ENCODE measurements at places on chromosomes 6 and 20. TPM values are rescaled to one million over a fixed set of nuclear protein-coding genes. Genes with fewer than 3 reads are reported as not detected.

Gene BMP5
- total RNA-seq, result not detected

Gene CLPSL2
- total RNA-seq, result not detected

Gene PSORS1C2
- total RNA-seq, result not detected

Gene MAS1
- not detected for total RNA-seq

Gene ADAT2
- 3.2 TPM for total RNA-seq

Gene ISM1
- total RNA-seq, result not detected

Gene EEF1A2
- 0.43 TPM for total RNA-seq

Gene SESN1
- 27.2 TPM for total RNA-seq

DNA sequence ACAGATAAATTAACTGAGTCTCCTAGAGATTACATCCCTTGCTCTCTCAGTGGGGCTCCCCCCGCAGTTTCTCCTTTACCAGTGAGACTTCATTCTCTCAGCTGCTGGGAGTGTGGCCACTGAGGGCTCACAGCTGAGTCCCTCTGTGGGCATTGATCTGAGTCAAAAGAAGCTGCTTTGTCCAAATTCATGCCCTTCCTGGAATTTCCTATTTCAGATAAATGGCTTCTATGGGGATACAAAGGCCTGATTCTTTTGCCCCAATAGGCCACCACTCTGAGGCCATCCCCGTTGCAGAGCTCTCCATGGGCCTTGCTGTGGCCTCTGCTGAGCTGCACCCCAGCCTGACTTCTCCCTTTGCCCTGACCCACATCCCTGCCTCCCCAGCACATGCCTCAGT lies 10.0 kb downstream of the CST5 start:
- no peaks in the 10 kb centered on the region for H3K36me3 ChIP-seq
- no peaks in the 10 kb centered on the region for H3K4me1 ChIP-seq
- DNase-seq, result no peak
- no peak overlapping the region for H3K27ac ChIP-seq
- peaks cover 7% of the 10 kb centered on the region for H3K27me3 ChIP-seq
- no peak overlapping the region for H3K4me3 ChIP-seq

- peak overlapping the region; percentile 26 for H3K4me3 ChIP-seq
- DNase-seq, result peak; percentile 96
- no peaks in the 10 kb centered on the region for H3K27me3 ChIP-seq
- peak overlapping the region; percentile 83 for H3K27ac ChIP-seq
Observed at GRCh38 chr6:4612636-4613171, 163.5 kb upstream of the CDYL start.

DNA sequence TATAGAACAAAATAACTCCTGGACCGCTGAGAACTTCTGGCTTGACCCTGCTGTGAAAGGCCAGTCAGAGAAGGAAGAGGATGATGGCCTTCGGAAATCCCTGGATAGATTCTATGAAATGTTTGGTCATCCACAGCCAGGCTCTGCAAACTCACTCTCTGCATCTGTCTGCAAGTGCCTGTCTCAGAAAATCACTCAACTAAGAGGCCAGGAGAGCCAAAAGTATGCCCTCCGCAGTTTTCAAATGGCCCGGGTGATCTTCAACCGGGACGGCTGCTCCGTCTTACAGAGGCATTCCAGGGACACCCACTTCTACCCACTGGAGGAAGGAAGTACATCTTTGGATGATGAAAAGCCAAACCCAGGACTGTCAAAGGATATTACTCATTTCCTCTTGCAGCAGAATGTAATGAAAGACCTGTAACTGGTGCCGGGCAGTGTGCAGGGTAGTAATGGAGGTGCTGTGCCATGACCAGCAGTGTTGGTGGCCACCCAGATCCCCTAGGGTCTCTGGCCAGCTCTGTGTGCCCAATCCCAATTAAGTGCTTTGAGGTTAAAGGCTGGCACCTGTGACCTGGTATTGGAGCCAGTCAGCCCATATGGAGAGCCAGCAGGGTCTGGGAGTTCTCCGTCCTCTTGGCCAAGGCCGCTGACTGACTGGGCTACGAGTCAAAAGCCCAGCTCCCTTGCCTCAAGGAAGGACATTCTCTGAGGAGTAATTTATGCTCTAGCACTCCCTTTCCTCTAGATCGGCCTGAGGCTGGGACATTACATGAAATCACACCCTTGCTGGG lies 87.1 kb downstream of the TRMT6 start:
- no peaks in the 10 kb centered on the region for H3K27me3 ChIP-seq
- H3K36me3 ChIP-seq, result no peaks in the 10 kb centered on the region
- DNase-seq, result peak; percentile 61
- no peak overlapping the region for H3K27ac ChIP-seq
- H3K4me3 ChIP-seq, result peak overlapping the region; percentile 1

- no peaks in the 10 kb centered on the region for H3K27me3 ChIP-seq
- DNase-seq, result peak; percentile 32
- H3K4me1 ChIP-seq, result peaks cover 39% of the 10 kb centered on the region
- H3K4me3 ChIP-seq, result peak overlapping the region; percentile 51
- peak overlapping the region; percentile 80 for H3K27ac ChIP-seq
- H3K36me3 ChIP-seq, result no peaks in the 10 kb centered on the region
Observed at GRCh38 chr20:53866794-53867740, 203.3 kb downstream of the BCAS1 start.

DNA sequence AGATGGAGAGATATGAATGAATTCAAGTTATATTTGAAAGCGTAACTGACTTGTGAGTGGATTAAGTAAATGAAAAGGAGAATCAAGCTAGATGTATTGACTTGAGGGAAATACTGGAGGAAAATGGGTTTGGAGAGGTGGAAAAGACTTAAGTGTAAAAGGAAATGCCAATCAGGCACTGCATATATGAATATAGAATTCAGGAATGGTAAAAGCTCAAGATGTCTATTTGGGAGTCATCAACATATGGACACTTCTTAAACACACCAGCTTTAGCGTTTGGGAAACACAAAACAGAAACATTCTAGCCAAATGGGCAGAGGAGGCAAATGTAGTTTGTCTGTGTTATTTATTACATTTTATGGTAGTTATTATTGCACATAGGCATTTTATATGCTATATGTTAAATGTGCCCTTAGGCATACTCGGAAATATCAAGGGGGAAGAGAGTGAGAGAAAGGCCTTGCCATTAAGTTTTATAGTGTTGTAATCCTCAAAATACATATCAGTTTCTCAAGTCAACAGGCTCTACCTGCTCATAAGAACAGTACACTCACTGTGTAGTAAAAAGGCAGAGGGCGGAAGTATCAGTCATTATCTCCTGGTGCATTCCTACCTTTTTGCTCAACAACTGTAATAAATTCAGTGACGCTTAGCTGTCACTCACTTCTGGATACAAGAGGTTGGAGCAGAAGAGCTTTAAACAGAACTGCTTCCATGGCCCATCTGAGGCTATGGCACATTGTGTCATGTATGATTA lies 33.7 kb upstream of the ME1 start:
- no peaks in the 10 kb centered on the region for H3K4me1 ChIP-seq
- no peak overlapping the region for H3K27ac ChIP-seq

DNA sequence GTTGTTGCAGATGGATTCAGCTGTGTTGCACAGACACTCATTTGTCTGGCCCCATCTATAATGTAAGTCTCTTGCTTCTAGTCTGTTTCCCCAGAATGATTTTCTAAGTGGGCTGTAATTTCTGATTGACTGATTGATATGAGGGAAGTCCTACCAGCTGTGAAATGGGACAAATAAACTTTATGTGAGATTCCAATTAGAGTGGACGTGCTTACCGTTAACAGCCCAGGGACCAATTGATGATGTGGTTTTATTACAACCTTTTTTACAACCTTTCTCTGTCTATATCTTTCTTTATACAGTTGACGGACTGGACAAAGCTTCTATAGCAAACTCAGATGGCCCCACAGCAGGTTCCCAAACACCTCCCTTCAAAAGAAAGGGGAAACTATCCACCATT lies 33.9 kb downstream of the PHACTR2 start:
- H3K36me3 ChIP-seq, result no peaks in the 10 kb centered on the region
- no peaks in the 10 kb centered on the region for H3K4me1 ChIP-seq
- H3K27me3 ChIP-seq, result no peaks in the 10 kb centered on the region
- no peak overlapping the region for H3K27ac ChIP-seq
- no peak overlapping the region for H3K4me3 ChIP-seq

- no peaks in the 10 kb centered on the region for H3K36me3 ChIP-seq
- H3K4me1 ChIP-seq, result no peaks in the 10 kb centered on the region
- no peak overlapping the region for H3K27ac ChIP-seq
- no peak overlapping the region for H3K4me3 ChIP-seq
- DNase-seq, result no peak
Observed at GRCh38 chr6:97876711-97877110, 593.7 kb upstream of the MMS22L start.

- no peak overlapping the region for H3K27ac ChIP-seq
- H3K27me3 ChIP-seq, result no peaks in the 10 kb centered on the region
- no peak overlapping the region for H3K4me3 ChIP-seq
- DNase-seq, result no peak
- no peaks in the 10 kb centered on the region for H3K36me3 ChIP-seq
Observed at GRCh38 chr6:37155394-37156312, 14.3 kb upstream of the PIM1 start.

GRCh38 chr6:37807656-37808055 lies 11.9 kb upstream of the ZFAND3 start:
- no peaks in the 10 kb centered on the region for H3K4me1 ChIP-seq
- DNase-seq, result peak; percentile 16
- H3K36me3 ChIP-seq, result no peaks in the 10 kb centered on the region
- H3K27me3 ChIP-seq, result no peaks in the 10 kb centered on the region

- peak; percentile 85 for DNase-seq
- H3K36me3 ChIP-seq, result no peaks in the 10 kb centered on the region
- H3K4me1 ChIP-seq, result no peaks in the 10 kb centered on the region
- peak overlapping the region; percentile 90 for H3K4me3 ChIP-seq
Observed at GRCh38 chr20:2840967-2841531, 504 bp downstream of the VPS16 start.

DNA sequence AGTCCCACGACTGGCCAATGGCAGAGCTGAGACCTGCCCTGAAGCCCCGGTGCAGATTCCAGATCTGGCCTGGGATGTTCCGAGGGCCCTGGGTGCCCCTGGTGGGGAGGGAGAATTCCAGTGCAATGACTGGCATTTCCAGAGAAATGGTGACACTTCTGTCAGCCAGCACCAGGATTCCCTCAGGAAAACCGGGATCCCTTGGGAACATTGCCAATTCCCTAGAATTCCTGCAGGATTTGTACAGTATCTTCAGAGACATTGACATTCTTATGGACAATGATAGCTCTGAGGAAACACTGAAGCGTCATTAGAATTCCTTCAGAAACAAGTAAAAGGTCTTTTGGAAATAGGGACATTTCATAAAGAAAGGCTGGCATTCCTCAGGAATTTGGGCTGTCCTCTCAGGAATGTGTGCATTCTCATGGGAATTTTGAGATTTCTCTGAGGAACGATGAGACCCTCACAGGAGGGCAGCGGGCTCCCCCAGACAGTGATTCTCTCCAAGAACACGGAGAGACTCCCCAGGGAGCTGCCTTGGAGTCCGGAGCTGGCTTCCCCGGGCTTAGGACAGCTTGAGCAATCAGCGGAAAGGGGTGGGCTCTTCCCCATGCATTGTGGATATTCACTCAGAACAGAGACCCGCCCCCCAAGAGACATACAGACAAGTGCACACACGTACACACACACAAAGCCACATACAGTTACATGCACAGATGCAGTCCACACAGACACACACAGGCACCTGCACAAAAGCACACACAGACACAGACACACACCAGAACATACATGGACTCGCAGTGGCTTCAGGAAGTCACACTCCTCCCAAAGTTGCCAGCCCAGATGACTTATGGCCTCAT lies 35.2 kb upstream of the BPIFA2 start:
- no peak overlapping the region for H3K4me3 ChIP-seq
- DNase-seq, result peak; percentile 39
- H3K4me1 ChIP-seq, result peaks cover 6% of the 10 kb centered on the region
- H3K36me3 ChIP-seq, result no peaks in the 10 kb centered on the region

GRCh38 chr20:15976047-15976736 lies 597.1 kb downstream of the KIF16B start:
- DNase-seq, result no peak
- H3K27me3 ChIP-seq, result no peaks in the 10 kb centered on the region
- no peak overlapping the region for H3K27ac ChIP-seq
- no peaks in the 10 kb centered on the region for H3K36me3 ChIP-seq
- H3K4me3 ChIP-seq, result no peak overlapping the region

DNA sequence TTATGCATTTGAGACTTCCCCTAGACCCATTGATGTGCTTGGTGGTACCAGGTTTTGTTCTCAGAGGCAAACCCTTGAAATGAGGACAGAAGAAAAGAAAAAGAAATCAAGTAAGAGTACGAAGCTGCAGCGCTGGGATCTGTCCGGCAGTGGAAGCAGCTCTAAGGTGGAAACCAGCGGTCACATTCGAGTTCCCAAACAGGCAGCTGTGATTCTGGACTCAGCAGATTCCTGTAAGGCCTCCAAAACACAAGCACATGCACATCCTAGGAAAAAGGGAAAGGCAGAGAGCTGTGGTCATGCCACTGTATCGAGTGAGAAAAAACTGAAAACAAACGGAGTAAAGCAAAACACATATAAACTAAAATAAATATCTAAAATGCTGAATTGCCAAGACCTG lies 4.5 kb downstream of the FAM217B start:
- no peaks in the 10 kb centered on the region for H3K27me3 ChIP-seq
- no peak for DNase-seq
- peaks cover 21% of the 10 kb centered on the region for H3K4me1 ChIP-seq
- H3K4me3 ChIP-seq, result no peak overlapping the region
- no peak overlapping the region for H3K27ac ChIP-seq
- H3K36me3 ChIP-seq, result peaks cover 16% of the 10 kb centered on the region

DNA sequence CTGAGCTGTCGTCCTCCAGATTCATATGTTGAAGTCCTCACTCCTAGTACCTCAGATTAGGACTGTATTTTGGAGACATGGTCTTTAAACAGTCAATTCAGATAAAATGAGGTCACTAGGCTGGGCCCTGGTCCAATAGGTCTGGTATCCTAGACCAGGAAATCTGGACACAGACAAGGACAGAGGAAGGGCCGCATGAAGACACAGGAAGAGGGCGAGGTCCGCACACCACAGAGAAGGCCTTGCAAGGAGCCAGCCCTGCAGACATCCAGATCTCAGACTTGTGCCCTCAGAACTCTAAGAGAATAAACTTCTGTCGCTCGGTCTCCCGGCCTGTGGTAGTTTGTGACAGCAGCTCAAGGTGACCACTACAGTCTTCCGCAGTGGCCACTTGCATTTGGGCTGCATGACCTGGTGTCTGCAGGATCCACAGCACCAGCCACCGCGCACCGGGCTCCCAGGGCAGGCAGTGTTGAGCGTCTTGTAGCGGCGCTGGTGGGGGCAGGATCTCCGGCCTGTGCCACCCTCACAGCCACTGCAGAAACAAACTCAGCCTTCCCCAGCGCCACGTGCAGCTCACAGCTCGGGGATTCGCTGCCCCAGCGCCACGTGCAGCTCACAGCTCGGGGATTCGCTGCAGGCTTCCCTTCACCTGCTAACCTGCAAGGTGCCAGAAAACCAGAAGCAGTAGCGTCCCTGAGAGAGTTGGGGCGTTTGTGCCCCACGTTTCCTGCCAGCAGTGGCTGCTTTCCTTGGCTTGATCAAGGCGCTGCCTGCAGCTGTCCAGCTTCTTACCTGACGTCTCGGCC lies 6.0 kb upstream of the RBM38 start:
- DNase-seq, result no peak
- H3K36me3 ChIP-seq, result no peaks in the 10 kb centered on the region
- H3K27me3 ChIP-seq, result no peaks in the 10 kb centered on the region
- H3K4me1 ChIP-seq, result no peaks in the 10 kb centered on the region

- H3K36me3 ChIP-seq, result no peaks in the 10 kb centered on the region
- H3K4me1 ChIP-seq, result no peaks in the 10 kb centered on the region
- no peak for DNase-seq
- H3K27ac ChIP-seq, result no peak overlapping the region
- H3K4me3 ChIP-seq, result no peak overlapping the region
Observed at GRCh38 chr20:31990641-31991338, 19.4 kb upstream of the CCM2L start.

- DNase-seq, result no peak
- H3K27me3 ChIP-seq, result no peaks in the 10 kb centered on the region
- H3K4me1 ChIP-seq, result peaks cover 6% of the 10 kb centered on the region
- no peaks in the 10 kb centered on the region for H3K36me3 ChIP-seq
Observed at GRCh38 chr20:16474363-16474762, 98.9 kb downstream of the KIF16B start.
